ENCODE measurements at places on chromosomes 11 and 22.

- no peak for DNase-seq
Observed at GRCh38 chr11:116044941-116045340, 540.7 kb upstream of the CADM1 start.

- DNase-seq: no peak
Observed at GRCh38 chr22:41672780-41673509, 15.7 kb downstream of the SNU13 start.

DNA sequence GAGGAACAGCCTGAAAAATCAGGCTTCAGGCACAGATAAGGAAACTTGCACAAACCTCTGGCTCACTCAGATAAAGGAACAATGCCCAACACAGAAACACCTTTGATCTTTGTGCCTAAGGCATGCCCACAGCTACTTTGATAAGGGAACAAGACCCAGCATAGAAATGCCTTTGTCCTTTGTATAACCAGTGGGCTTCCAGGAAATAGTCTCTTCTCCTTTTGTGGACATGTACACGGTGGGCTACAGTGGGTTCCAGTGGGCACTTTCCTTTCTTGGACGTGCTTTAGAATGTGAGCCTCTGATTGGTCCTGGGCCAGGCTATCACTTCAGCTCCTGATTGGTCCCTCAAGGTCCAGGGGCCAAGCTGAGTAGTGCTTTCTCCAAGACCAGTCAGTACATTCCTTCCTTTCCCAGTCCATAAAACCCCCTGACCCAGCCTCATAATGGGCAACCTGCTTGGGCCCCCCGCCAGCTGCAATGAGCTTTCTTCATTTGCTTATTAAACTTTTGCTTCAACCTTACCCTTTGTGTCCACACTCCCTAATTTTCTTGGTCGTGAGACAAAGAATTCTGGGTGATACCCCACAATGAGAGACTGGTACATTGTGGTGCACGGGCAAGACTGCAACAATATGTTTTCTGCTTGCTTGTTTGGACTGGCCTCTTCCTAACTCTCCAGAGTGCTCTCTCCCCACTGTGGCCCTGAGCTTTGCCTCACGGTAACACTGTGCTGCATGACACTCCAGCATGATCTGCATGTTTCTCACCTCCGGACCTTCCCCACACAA lies 1.7 kb upstream of the CABIN1 start:
- no peak for DNase-seq

- DNase-seq: no peak
Observed at GRCh38 chr22:37971475-37972434, 12.6 kb downstream of the SOX10 start.

GRCh38 chr22:31537019-31537535 lies 40.7 kb downstream of the SFI1 start:
- no peak for DNase-seq

GRCh38 chr11:62816557-62816956 lies 11.3 kb upstream of the NXF1 start:
- DNase-seq: no peak

- DNase-seq: no peak
Observed at GRCh38 chr11:86151174-86152005, 82.5 kb upstream of the PICALM start.

GRCh38 chr11:66339686-66340483 lies 3.7 kb upstream of the RIN1 start:
- no peak for DNase-seq

GRCh38 chr11:131838016-131838415 lies 467.6 kb downstream of the NTM start:
- DNase-seq: no peak

DNA sequence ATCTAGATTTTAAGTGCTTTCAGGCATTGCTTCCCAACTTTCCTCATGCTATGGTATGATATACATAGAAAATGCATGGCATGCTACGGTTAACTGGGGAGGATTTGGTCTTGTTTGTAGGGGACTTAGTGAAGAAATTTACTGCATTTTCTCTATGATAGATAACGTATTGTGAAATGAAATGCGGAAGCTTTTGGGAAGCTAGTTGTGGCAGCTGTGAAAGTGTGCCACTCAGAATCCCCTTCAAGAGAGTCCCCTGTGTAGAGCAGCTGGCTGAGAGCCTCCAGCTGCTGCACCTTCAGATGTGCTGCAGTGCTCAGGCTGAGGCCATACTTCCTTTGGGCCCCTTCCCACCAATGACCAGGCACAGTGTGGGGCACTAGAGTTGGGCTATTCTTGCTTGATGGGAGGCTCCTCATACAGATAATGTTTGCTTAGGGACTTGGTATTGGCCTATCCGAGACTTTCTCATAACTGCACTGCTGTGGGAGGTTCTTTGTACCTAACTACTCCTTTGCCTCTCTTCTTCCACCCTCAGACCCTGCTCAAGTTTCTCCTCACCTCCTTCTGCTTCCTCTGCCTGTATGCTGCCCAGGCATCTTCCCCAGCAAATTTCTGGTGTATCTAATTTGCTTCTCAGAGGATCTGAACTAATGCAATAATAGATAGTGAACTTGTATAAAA lies 67.3 kb downstream of the HIPK3 start:
- no peak for DNase-seq

DNA sequence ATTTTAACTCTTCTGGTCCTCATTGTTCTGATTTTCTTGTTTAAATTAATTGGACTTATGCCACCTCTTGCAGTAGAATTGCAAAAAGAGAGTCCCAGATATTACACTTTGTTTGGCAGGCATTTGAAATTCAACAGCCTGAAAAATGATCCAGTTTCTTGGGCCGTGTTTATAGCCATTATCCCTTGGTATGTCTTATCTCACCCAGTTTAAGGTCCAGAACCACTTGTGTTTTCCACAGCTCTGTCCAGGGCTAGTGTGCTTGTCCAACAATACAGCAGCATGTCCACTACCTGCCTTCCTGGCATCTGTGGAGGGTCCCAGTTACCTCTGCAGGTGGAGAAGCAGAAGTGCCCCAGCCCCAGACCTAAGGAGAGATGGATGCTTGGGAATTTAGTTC lies 397.4 kb downstream of the SOX6 start:
- DNase-seq: no peak

DNA sequence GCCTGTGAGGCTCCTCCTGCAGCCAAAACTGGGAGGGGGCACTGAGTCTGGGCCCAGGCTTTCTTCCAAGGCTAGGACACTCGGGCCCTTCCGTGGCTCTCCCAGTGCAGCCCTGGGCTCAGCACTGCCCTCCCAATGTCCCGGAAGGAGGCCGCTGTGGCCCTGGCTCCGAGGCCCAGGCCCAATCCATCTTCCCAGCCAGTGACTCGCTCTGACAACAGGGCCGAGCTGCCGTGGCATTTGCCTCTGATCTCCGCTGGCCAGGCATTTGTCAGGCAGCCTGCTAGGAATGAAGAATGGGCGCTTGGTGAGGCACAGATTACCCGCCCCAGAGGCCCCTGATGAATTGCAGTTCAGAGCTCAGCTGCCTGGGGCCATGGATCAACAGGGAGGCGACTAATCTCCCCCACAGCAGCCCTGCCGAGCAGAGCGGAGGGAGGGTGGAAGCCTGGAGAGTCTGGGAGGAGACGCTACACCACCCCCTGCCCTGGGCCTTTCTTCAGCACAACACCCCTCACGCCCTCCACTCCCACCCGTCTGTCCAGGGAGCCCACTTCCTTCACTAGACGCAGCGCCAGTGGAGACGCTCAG lies 8.3 kb downstream of the FXYD2 start:
- DNase-seq: no peak

DNA sequence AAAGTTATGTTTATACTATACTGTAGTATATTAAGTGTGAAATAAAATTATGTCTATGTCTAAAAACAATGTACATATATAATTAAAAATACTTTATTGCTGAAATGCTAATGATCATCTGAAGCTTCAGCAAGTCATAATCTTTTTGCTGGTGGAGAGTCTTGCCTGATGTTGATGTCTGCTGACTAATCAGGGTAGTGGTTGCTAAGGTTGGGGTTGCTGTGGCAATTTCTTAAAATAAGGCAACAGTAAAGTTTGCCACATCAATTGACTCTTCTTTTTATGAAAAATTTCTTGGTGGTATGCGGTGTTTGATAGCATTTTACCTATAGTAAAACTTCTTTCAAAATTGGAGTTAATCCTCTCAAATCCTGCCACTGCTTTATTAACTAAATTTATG lies 21.4 kb downstream of the INSC start:
- no peak for DNase-seq

GRCh38 chr22:26481694-26482093 lies 1.9 kb downstream of the HPS4 start:
- no peak for DNase-seq

DNA sequence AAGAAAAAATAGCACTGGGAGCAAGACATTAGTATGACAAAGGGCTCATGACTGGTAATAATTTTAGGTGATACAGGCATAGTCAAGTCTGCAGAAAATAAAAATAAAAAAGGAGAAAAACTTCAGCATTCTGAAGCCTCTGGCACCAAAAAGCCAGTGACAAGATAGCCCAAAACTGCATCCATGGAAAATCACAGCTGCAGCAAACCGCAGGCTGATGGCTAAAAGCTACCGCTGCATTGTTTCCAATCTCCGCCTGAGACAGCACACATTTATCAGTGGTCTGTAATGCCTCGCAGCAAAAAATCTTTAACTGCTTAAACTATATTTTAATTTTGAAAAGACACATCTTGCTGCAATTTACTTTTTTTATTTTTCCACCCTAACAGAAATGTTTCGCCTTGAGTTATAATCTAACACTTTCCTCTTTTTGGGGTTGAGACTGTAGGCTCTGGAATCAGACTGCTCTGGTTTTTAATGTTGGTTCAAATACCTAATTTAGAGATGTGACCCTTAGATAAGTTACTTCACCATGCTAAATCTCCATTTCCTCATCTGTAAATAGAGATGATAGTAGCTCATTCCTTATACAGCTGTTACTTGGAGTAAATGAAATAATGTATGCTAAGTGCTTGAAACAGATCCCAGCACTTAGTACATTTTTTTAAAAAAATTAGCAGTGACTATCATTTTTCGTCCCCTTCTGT lies 42.0 kb upstream of the FIBIN start:
- DNase-seq: no peak

DNA sequence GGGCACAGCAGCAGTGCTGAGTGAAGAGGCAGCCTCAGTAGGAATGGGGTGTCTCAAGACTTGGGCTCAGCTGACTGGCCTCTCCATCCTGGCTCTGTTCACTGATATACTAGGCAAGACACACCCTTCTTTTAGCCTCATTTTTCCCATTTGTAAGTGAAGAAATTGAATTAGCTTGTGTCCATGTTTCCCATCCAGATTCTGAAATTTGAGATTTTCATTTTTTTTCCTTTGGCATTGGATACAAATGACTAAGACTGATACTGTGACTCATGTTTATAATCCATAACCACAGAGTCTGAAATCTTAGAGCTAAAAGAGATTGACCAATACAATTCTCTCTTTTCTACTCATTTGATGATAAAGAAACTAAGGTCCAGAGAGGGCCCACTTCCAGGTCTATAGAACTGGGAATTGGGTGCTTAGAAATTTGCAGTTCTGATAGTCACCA lies 110.9 kb downstream of the KCNC1 start:
- DNase-seq: no peak

DNA sequence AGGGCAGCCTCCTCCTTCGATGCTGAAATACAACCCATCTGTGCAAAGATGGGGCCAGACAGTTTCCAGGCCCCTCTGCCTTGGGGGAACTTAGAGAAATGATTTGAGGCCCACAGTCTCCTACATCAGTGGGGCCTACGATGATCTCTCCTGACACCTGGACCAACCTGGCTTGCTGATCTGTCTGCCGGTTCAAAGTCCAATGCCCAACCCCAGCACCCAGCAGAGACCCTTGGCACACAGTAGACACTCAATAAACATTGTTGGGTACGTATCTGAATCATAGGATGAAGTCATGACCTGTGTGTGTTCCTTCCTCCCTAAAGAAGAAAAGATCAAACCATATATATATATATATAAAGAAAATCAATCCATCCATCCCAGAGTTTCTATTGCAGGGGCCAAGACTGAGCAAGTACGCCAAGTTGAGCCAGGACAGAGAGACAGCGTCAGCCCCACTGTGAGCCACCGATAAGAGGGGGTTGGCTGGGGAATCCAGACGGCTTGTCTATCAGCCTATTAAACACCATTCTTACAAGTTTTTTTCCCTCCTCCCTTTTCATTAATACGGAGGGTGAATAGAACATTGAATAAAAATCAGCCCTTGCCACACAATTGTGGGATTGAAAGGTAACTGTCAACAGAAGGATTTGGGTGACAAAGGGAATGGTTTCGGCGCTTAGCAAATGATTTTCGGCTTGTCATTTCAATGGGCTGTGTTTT lies 244.1 kb downstream of the MN1 start:
- no peak for DNase-seq

GRCh38 chr11:111231836-111232235 lies 13.7 kb upstream of the POU2AF2 start:
- DNase-seq: no peak

- DNase-seq: no peak
Observed at GRCh38 chr22:17882727-17883126, 108.5 kb upstream of the BID start.

GRCh38 chr11:35177370-35177769 lies 38.4 kb downstream of the CD44 start:
- DNase-seq: no peak

GRCh38 chr22:47645450-47645914 lies 883.0 kb downstream of the TBC1D22A start:
- DNase-seq: no peak

DNA sequence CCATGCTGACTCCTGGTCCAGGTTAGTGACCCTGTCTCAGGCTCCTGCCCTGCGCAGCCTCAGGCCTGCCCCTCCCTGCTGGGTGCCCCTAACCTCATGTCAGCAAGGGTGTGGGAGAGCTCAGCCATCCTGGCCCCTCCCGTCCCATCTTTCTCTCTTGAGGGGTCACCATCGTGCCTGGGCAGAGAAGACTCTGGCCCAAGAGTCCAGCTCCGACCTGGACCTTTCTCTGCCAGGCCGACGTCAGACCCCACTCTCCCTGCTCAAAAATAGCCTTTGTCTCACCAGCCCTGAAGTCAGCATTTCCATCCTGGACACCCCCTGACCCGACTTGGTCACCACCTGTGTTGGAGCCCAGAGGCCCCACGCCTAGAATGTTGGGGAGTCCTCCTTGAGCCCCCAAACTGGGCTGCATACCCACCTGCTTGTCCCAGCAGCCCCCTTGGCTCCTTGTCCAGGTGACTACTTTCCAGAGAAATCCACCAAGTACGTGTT lies 4.9 kb downstream of the SCGB1C1 start:
- no peak for DNase-seq

- DNase-seq: no peak
Observed at GRCh38 chr11:9512370-9513019, 51.7 kb downstream of the ZNF143 start.

GRCh38 chr11:26043665-26044064 lies 288.3 kb upstream of the ANO3 start:
- DNase-seq: no peak

Measured in NCI-H187 (cell line).